HEK293T (cell line): ENCODE measurements at places on chromosomes 4 and X.

- no peak for DNase-seq
Observed at GRCh38 chr4:55397126-55397436, 1.3 kb downstream of the TMEM165 start.

GRCh38 chr4:39825090-39825489 lies 127.2 kb downstream of the UBE2K start:
- DNase-seq, result no peak

- DNase-seq, result peak; percentile 46
Observed at GRCh38 chr4:125432078-125432477, 117.3 kb downstream of the FAT4 start.

DNA sequence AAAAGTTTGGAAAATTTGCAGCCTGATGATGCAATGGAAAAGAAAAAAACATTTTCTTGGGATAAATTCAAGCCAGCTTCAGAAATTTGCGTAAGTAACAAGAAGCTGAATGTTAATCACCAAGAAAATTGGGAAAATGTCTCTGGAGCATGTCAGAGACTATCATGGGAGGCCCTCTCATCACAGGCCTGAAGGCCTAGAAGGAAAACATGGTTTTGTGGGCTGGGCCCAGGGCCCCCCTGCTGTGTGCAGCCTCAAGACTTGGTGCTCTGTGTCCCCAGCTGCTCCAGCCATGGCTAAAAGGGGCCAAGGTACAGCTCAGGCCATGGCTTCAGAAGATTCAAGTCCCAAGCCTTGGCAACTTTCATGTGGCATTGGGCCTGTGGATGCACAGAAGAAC lies 1049.8 kb upstream of the GRIA3 start:
- DNase-seq, result no peak

DNA sequence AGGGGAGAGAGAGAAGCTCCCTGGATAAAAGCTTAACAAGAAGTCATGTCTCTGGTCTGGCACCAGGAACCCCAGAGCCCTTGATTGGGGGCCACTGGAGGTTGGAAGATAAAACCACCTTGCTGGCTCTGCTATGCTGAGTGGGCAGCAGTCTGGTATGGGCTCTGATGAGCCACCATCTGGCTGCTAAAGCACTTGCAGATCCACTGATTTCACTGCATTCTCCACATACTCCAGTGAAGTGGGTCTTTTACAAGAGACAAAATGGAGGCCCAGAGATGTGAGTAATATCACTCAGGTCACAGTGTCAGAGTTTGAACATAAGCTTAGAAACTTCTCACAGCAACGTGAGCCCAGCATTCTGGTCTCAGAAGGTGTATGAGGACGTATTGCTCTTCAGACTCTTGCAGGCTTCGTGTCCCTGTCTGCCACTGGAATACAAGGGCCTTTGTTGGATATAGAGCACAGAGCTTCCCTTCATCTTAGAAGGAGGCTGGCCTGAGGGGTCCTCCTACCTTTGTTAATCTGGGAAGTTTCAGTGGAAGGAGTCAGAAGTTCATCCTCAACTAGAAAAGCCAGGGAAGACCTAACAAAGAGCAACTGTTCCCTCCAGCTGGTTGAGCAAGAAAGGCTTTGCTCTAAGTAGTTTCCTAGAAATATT lies 11.8 kb downstream of the CLDN2 start:
- DNase-seq, result no peak

GRCh38 chrX:117990438-117990837 lies 126.2 kb downstream of the KLHL13 start:
- DNase-seq, result no peak

- no peak for DNase-seq
Observed at GRCh38 chr4:128315756-128316520, 28.3 kb upstream of the PGRMC2 start.

- DNase-seq, result peak; percentile 51
Observed at GRCh38 chr4:6362896-6363295, 93.2 kb downstream of the WFS1 start.

DNA sequence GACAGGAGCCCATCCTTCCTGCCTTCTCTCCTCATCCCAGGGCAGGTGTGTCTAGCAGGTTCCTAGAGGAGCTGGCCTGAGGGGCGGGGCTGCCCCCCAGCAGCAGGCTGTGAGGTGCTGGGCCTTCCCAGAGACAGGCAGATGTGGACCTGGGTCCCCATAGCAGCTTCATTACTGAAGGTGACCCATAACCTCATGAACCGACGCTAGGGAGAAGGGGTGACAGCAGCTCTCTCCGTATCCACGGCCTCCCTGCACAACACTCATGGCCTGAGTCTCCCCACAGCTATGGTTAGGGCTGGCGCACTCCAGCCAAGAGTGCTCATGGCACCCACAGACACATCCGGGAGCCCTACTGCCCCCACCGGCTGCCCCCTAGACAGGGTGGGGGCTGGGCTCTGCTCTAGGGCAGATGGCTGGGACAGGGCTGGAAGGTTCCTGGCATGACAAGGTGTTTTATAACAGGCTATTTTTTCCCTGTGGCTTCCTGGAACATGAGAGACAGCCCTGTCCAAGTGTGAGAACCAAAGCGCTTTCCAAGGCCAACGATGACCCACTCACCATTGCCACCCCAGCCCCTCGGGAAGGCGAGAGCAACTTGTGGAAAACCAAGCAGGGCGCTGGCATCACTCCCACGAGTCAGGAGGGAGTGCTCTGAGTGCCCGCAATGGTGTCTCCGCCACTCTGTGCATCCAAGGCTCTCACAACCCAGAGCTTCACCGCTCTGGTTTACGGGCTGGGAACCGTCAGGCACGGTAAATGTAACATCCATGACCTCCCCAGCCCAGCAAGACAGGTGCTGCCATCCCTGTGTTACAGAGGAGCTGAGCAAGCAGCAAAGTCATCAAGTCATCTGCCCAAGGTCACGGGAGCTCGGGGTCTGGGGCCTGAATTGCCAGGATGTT lies 59.8 kb downstream of the ACOX3 start:
- no peak for DNase-seq

DNA sequence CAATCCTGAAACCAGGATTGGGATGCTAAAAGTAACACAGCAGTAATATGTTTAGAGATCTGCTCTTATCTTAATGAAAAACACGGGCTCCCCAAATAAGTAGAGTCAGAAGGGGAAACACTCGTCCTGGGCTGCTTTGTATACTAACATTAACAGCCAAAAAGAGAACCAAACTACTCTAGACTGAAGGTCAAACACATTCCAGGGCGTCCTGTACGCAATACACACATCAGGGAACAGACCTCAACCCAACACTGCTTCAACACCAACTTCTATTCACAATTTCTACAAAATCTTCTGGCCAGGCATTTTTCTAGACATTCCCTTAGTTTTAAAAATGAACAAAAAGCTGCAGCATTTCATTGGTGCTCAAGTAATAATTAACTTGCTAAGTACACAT lies 21.4 kb downstream of the FAT1 start:
- DNase-seq, result no peak
